ENCODE measurements at places on chromosomes 1 and 21.

- no peak for DNase-seq
These were observed 225.8 kb upstream of the TNR start for GRCh38 chr1:175969231-175969630.

DNA sequence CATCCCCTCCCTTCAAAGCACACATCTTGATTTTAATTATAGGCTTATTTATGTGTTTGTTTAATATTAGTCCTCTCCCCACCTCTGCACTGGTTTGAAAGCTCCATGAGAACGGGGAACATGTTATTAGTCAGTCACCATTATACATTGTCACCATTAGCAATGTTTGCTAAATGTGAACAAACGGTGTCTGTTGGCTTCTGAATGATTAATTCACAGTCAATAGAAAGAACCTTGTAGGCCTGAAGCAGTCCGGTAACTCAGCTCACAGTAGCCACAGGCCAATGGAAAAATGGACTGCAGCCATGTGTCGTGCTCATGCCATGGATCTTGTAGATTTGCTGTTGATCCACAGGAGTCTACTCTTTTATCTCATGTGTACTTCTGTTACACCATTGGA lies 49.7 kb upstream of the NHLH2 start:
- DNase-seq: no peak

DNA sequence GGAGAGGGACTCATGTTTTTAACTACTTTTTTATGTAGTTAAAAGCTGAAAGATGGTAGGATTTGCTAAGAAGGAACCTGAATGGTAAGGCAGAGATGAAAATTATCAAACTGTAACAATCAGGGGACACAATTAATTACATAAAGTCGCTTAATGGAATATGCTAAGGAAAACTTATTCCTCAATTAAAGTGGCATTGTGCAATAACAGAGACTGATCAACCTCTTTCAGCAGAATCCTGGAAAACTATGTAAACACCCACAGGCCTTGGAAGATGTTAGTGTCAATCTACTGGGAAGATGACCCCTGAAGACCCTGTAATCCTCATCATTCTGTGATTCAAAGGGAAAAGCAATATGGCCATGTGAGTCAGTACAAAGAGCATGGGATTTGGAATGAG lies 46.8 kb upstream of the NPL start:
- DNase-seq: no peak

- DNase-seq: peak; percentile 26
These were observed 10.1 kb downstream of the PTGFRN start for GRCh38 chr1:116919802-116920201.

DNA sequence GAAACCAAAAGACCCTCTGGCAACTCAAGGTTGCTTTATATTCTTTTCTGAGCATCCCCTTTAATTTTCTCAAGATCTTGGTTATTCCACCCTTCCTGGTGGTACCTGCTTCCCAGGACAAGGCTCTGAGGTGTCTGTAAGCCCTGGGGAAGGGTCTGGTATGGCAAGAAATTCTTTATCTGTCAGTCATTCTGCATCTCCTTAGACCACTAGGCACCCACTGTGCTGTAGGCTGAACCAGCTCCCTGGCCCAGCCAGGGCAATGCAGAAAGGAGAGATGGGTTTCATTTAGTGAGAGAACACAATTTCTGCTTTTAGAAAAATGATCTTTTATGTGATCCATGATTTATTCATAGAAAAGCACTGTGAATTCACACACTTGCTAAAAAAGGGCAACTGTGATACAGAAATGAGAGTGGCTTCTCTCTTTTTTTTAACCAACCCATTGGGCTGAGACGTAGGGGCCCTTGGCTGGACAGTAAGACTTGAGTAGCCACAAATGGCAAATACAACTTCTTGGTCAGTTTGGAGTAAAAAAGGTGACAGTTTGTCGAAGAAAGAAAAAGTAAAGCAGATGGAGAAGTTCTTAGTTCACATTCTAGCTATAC lies 4.1 kb downstream of the UROD start:
- DNase-seq: no peak

DNA sequence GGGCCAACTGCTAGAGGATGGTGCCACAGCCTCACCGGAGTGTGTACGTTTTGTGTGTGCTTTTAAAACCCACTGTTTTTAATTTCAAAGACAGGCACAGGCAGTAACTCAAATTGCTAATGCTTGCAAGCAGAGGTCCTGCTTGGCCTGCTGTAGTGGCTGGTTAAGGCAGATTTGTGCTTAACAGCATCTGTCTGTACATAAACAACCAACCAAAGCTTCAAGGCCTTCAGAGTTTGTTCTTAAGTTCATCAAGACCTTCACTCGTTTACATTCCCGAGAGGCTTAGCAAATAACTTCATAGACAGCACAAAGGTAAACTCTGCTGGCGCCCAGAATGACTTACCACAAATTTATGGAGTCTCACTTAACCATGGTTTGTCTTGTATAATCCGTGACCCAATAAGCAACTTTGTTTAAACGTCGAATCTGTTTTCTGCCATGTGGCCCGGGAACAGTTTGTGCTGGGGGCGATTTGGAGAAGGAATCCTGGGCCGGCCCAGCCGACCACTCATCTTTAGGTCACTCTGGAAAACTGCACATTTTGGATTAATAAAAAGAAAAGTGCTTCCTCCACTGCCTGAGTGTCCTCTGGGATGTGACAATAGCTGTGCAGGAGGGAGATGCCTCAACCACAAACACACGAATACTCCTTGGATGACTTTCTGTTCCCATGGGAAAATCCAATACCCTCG lies 58.1 kb downstream of the CAPZB start:
- no peak for DNase-seq
